ENCODE measurements at places on chromosomes 4 and X.

DNA sequence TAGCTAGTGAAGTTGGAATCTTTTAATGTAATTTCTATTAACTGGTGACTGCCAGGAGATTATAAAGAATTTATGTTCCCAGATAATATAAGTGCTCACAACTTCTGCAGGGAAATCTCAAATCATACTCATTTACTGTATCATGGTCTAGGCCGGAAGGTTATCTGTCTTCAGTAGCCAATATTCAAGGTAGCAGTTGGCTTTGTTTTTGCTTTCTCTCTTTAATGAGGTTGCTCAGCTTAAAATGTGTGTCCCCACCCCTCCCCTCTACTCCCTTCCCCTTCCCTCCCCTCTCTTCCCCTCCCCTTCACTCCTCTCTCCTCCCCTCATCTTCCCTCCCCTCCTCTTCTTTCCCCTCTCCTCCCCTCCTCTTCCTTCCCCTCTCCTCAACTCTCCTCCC lies 117.6 kb downstream of the HPGD start:
- no peak for DNase-seq

- DNase-seq: no peak
Measured at GRCh38 chr4:89558147-89558546, 250.5 kb upstream of the GPRIN3 start.

- no peak for DNase-seq
Measured at GRCh38 chr4:184587701-184588100, 61.5 kb downstream of the CASP3 start.

GRCh38 chr4:8362483-8362882 lies 78.0 kb downstream of the ACOX3 start:
- DNase-seq: no peak

DNA sequence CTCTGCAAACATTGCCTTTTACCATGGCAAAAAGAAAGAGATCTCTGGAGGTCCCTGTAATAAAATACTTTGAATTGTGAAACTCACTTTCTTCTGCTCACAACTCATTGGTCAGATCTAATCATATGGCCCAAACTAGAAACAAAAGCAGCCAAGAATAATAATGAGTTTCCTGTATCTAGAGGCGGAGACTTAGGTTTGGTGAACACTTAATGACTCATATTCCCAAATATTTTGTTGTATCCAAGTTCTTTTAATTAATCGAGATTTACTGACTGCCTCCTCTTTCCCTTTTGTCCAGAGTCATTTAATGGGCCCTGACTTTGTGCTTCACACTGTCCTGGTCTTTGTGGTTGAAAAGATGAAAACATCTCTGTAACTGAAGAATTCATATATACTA lies 190.6 kb downstream of the CCSER1 start:
- no peak for DNase-seq

- peak; percentile 30 for DNase-seq
Measured at GRCh38 chr4:8435656-8436121, 4.8 kb downstream of the ACOX3 start.

DNA sequence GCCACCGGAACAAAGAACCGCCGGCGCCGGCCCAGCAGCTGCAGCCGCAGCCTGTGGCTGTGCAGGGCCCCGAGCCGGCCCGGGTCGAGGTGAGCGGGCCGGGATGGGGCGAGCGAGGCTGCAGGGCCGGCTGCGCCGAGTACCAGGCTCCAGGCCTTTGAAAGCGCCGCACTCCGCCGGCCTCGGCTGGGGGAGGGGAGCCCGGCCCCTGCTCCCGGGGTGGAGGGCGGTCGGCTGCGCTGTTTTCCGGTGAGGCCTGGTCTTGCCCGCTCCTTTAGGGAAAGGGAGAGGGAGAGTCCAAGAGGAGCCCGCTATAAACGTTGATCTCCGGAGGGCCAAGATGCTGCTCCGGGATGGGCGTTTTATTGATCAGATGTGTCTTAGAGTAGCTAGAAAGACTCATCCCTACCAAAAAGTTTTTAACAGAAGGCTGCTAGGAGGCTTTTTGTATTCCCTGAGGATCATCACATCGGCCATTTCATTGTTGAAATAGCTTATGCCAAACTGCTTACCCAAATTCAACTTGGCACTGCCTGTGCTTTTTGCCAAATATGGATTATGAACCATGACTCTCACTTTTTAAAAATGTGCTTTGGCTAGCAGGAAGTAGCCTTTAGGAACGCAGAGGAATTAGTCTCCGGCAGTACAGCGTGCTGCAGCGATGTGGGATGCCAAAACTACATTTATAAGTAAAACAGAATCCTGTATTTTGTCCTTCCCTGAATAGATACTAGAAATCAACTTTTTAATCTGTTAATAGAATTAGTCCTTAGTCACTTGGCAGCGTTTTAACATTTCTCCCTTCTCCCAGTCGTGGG lies 760 bp downstream of the TMEM165 start:
- peak; percentile 34 for DNase-seq

- peak; percentile 14 for DNase-seq
Measured at GRCh38 chrX:76127341-76127740, 45.5 kb upstream of the PBDC1 start.

GRCh38 chr4:150619042-150619441 lies 37.1 kb downstream of the MAB21L2 start:
- DNase-seq: no peak

DNA sequence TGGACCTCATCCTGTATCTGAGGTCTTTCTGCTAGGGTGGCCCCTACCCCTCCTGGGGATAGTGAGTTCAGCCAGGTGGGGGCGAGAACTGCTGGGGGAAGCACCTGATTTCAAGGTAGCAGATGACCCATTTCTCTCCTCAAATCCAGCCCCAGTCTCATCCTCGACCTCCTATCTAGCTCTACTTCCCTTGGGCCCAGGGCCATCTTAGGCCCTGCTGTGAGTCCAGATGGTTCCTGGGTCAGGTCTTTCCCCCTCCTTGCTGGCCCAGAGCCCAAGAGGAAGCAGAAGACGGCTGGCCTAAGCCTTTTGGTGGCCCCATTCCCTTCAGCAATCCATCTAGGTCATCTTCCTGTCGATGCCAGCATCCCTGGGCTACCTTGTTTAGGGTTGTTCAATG lies 3.3 kb downstream of the CDK16 start:
- no peak for DNase-seq

DNA sequence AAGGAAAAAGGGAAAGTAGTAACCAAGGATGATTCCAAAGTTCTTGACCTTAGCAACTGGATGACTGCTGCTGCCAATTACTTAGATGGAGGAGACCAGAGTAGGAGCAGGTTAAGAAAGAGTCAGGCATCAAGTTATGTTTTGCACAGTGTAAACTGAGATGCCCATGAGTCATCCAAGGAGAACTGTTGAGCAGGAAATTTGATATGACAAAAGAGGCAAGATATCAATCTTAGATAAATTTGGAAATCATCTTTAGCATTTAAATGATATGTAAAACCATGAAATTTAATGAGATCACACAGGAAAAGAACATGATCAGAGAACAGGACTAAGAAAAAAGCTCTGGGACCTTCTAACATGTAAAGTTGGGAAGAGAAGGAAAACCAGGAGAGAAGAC lies 361.3 kb downstream of the OPHN1 start:
- DNase-seq: no peak

DNA sequence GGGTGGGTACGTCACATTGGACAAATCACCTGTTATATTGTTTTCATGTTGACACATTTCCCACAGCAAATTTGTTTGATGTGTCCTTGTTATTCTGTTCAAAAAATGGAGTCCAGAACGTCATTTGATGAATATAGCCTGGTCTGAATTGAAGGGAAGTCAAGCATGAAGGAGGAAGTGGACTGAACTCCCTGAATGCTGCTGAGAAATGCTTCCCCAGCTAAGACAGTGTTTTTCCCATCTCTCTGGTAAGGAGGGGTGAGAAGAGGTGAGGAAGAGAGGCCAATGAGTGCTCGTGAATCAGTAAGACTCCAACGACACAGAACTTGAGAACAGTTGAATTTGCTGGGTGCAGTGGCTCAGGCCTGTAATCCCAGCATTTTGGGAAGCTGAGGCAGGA lies 127.4 kb downstream of the RBM47 start:
- no peak for DNase-seq

GRCh38 chr4:3767570-3768288 lies 1.5 kb downstream of the ADRA2C start:
- no peak for DNase-seq

DNA sequence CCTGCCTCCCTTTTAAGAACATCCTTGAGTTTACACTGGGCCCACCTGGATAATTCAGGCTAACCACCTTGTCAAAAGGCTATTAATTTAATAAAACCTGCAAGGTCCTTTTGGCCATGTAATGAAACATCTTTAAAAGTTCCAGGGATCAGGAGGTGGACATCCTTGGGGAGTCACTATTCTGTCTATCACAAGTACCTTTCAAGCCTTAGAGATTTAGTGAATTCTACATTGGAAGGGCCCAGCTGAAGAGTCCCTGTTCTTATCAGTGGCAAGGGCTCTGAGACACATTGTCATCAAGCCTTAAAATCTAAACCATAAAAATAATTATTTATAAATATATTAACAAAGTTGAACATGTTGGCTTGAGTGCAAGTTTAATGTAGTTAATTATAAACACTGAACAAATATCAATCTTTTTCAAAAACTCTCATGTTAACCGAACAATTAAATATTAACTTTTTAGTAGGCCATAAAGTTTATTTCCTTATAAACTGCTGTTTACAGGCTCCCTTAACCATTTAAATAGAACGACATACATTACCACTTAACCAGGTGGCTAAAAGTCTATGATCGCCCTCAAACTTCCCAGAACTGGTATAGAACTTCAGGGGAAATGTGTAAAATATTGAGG lies 104.4 kb upstream of the CBR4 start:
- DNase-seq: no peak

DNA sequence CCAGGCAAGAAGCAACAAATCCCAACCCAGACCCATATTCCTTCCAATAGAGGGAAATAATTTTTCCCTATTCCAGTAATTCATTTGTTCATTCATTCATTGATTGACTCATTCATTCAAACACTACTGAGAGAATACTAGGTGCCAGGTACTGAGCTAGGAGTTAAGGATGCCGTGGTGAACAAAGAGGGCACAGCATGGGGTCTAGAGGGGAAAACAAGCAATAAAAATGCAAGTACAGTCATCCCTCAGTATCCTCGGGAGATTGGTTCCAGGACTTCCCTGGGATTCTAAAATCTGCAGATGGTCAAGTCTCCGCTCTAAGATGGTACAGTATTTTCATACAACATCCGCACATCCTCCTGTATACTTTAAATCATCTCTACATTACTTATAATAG lies 18.7 kb downstream of the RASGEF1B start:
- no peak for DNase-seq

- DNase-seq: no peak
Measured at GRCh38 chrX:27728291-27728690, 79.5 kb upstream of the MAGEB10 start.

DNA sequence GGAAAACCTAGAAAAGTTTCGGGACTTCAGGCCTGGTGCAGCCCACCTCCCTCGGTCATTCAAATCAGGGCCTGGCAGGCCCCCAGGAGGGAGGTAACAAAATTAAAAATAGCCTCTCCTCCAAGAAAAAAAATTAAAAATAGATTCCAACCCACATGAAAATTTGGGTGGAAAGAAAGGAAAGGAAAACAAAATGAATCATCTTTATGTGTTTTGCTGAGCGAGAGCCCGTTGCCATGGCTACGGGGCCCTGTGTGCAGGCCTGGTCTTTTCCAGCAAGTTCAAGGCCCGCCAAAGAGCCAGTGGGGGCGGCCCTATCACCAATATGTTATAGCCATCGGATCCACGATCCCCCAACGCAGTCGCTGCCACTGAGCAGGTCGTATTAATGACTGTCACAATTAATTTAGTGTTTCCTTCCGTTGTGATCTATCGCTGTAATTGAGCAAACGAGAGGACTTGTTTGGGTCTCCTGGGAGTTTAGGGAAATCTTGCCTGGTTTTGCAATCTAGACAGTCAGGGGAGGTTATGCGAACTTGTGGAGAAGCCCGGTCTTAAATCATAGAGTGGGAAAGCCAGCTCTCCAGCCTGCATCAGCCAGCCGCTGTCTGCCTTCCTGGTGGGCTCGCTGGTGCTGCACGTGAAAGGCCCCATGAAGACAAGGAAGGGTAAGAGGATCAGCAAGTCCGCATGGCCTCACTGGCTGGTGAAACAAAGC lies 452.4 kb downstream of the BCOR start:
- peak; percentile 12 for DNase-seq

DNA sequence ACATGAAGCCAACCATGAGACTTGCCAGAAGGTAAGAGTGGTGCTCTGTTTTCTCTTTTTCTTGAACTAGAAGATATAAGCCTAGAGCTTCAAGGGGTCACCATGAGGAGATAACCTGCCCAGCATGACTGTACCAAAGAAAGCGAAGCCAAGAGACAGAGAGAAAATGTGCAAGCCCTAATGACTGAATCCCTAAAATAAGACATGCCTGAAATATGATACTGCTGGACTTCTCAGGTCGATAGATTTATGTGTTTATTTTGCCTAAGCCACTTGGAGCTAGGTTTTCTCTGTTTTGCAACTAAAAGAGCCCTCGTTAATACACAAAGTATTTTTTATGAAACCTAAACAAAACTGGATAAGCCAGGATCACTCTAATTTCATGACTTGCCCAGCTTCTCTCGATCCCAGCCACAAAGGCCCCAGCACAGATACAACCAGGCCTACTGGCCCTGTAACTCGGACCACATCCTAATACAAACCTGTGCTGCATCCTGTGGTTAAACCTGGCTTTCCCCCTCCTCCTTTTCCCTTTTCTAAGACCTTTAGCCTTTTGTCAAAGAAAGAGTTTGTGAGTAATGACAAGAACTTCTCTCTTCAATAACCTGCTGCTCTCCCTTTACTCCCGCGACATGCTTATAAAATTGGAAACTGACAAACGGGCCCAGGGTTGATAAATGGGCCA lies 185.8 kb downstream of the APBB2 start:
- DNase-seq: no peak

- no peak for DNase-seq
Measured at GRCh38 chrX:124023838-124024238, 62.3 kb downstream of the STAG2 start.

- DNase-seq: no peak
Measured at GRCh38 chrX:8284131-8284530, 113.1 kb upstream of the VCX2 start.

GRCh38 chr4:42733380-42733779 lies 76.5 kb upstream of the ATP8A1 start:
- no peak for DNase-seq

- no peak for DNase-seq
Measured at GRCh38 chrX:95903490-95903889, 781.2 kb upstream of the DIAPH2 start.

- no peak for DNase-seq
Measured at GRCh38 chr4:1407657-1408333, 1.6 kb upstream of the NKX1-1 start.

- DNase-seq: no peak
Measured at GRCh38 chr4:18698119-18698883, 676.7 kb upstream of the LCORL start.

GRCh38 chr4:69656653-69657158 lies 3.7 kb upstream of the UGT2A1 start:
- DNase-seq: no peak

GRCh38 chr4:13193662-13194061 lies 290.5 kb downstream of the RAB28 start:
- DNase-seq: no peak

- DNase-seq: no peak
Measured at GRCh38 chr4:31408121-31408520, 688.0 kb downstream of the PCDH7 start.

- no peak for DNase-seq
Measured at GRCh38 chr4:58166490-58166889, 1056.3 kb upstream of the IGFBP7 start.

- DNase-seq: no peak
Measured at GRCh38 chrX:133373386-133374079, 41.8 kb downstream of the GPC4 start.

- DNase-seq: no peak
Measured at GRCh38 chrX:53262918-53263394, 18.4 kb downstream of the IQSEC2 start.

All from CD4-positive, alpha-beta T cell treated with Interleukin-17A for 4 hours (primary cell).